ENCODE measurements at places on chromosomes 4 and X.

DNA sequence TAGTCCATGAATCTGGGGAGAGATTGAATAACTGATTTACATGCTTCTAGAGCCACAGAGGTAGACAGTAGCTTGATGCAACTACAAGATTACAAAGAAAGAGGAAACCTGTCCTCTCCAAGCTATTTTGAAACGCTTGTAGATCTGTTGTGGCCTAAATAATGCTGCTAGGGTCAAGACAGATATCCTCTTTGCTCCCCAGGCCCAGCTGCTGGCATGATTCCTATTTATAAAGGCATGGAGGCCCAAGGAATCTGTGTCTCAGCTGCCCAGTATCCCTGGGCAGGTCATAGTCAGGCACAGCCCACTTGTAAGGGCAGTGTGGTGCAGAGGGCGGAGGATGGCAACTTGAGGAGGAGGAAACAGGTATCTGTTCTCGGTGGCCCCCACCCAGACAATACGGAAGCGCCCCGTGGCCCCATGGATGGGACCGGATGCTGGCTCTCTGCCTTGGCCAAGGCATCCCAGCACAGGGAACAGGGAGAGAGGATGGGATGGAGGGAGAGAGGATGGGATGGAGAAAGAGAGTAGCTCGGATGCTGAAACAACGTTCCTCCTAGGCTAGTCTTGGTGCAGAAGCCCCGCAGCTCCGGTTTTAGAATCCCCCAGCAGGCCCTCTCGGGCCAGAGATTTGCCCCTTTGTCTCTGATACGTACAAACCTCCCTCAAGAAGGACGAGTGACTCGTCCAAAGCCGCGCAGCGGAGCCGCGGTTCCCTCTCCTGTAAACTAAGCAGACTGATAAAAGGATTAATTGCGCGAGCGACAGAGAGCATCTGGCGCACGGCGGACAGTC is 767 bp upstream of the SMIM20 start:
- DNase-seq = no peak

DNA sequence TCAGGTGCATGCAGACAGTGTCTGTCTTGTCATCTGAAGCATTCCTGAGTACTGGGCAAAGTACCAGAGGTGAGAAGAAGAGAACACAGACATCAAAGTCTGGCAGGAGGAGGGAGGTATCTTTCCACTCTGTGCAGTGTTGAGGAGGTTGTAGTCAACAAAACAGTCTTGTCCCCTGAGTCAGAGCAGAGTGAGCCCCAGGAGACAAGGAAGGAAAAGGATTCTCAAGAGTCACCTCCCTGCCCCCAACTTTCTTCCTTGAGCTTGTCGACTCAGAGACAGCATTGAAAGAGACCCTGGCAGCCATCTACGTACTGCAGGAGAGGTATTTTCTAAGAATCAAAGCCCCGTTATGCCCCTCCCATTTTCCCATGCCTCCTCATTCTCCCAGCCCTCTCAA is 4.4 kb upstream of the SRPX start:
- DNase-seq = no peak

GRCh38 chr4:111228396-111228795 is 605.5 kb upstream of the PITX2 start:
- DNase-seq = no peak

DNA sequence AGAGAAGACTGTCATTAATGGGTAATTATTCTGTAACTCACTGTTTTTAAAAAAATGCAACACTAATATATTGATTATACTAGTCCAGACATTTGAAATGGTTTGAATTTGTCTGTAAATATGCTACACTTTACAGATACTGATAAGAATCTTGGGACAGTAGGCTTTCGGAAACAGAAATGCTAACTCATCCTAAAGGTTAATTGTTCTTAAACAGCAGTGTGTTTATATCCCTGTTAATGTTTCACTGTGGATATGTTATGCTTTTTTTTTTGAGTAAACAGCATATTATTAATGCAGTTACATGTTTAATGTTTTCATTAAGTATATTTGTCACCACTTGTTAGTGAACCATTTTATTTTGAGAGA is 31.4 kb downstream of the EXOC1 start:
- no peak for DNase-seq

GRCh38 chrX:27751976-27752375 is 55.8 kb upstream of the MAGEB10 start:
- no peak for DNase-seq

GRCh38 chr4:71446479-71447081 is 107.8 kb downstream of the SLC4A4 start:
- DNase-seq = no peak

DNA sequence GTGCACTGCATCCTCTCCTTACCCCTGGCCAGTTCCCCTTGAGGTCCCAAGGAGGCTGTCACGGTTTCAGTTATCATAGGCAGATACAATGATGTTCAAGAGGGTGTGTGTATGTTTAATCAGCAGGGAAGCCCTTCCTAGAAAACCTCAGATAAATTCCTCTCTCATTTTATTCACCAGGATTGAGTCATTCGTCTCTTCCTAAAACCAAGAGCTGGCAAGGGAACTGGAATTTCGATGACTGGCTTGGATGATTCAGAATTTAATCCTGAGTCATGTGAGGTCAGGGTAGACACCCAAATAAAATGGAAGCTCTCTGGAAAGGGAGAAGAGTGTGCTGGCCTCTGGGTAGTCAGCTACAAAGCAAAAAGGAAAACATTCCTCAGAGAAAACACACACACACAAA is 106.2 kb upstream of the RAPGEF2 start:
- no peak for DNase-seq

DNA sequence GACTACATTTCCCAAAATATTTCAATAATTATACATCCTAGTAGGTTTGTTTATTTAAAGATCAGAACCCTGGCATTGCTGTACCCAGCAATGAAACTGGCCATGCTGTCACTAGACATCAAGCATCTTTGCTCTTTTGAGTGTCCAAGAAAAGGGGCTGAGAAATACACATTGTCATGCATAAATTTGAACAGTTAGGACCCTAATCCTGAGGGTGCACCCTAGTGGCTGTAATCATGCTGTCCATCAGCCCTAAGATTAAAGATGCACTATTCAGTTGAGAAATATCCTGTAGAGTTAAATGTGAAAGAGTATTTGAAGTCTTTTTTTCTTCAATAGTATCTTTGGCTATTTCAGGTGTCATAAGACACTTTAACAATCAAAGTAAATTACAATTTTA is 108.8 kb downstream of the NFKB1 start:
- no peak for DNase-seq

- no peak for DNase-seq
These were observed 593 bp downstream of the SH3RF1 start for GRCh38 chr4:169269916-169270809.

GRCh38 chr4:48578132-48578968 is 88.3 kb downstream of the ZAR1 start:
- DNase-seq = peak; percentile 30

- no peak for DNase-seq
These were observed 498.1 kb upstream of the FSTL5 start for GRCh38 chr4:162661913-162662312.

GRCh38 chr4:6472387-6473263 is at the start of gene PPP2R2C:
Gene PPP2R2C, minus strand, starts transcription at chr4:6472614. Its CDS starts 385 bp downstream, at chr4:6472229.
- no peak for DNase-seq

DNA sequence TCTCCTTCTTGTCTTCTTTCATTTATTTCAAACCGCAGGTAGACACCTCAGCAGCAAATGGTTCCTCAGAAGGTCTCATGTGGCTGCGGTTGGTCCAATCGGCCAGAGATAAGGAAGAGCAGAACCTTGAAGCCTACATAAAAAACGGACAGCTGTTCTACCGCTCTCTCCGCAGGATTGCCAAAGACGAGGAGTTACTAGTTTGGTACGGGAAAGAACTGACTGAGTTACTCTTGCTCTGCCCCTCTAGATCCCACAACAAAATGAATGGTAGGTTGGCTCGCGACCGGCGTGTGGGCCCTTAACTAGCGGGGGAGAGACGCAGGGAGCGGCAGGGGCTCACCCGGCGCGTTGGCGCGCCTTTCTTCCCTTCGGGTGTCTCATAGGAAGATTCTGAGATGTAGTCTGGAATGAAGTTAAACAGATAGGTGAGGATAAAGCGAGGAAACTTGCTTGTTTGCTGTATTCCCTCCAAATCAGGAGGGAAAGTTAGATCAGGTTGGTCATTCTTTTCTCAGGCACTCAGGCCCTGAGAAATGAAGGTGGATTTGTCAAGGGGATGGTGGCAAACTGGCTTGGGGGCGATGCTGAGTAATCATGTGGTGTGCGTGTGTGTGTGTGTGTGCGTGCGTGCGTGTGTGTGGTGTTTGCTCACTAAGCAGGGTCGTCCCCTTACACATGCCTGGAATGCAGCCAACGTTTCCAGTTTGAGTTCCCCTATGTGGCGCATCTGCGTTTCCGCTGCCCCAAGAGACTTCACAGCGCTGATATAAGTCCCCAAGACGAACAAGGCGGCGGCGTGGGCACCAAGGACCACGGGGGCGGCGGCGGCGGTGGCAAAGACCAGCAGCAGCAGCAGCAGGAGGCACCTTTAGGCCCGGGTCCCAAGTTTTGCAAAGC is 4.2 kb downstream of the PRDM8 start:
- DNase-seq = no peak

- DNase-seq = no peak
These were observed 1.9 kb upstream of the STOX2 start for GRCh38 chr4:183903021-183903760.

DNA sequence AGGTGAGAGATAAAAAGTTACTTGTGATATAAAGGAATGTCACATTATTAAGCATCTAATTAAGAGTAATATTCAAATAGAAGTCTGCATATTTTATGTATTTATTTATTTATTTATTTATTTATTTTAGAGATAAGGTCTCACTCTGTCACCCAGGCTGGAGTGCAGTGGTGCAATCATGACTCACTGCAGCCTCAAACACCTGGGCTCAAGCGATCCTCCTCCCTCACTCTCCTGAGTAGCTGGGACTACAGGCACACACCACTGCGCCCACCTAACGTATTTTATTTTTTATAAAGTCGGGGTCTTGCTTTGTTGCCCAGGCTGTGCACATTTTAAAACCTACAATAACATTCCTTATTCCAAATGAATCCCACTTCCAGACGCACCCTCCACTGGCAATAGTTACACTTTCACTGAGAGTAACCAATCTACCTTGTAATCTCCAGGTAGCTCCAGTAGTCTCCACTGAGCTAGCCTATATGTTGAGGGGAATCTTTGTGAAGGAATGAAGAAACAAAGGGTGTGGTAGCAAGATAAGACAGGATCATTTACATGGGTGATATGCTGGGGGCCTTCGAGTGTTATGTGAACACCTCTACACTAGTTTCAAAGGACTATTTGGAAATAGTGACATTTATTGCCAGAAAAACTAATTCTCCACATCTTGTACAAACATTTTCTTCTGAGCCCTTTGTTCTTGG is 11.9 kb downstream of the SH3D19 start:
- DNase-seq = no peak

DNA sequence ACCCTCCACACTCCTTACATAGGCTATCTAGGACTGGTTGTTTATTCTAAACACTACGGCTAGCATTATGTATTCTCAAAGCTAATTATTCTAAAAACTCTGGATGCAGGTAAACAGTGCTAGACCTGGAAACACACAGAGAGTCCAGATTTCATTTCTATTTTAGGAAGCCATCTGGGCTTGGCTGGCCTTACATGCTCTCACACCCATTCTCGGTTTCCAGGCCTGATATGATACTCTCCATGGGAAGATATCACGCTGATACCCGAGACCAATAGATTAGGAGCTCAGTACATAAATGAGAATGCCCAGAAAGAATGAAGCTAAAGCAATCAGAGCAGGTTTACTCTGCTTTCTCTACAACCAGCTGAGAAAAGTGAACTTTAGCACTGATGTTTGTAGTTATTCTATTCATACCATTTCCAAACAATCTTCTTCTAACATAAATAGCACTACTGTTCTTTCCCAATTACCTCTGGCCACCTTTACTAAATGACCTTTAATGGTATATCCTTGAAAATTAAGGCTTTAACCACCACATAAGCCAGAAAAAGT is 973.3 kb downstream of the PCDH18 start:
- no peak for DNase-seq

DNA sequence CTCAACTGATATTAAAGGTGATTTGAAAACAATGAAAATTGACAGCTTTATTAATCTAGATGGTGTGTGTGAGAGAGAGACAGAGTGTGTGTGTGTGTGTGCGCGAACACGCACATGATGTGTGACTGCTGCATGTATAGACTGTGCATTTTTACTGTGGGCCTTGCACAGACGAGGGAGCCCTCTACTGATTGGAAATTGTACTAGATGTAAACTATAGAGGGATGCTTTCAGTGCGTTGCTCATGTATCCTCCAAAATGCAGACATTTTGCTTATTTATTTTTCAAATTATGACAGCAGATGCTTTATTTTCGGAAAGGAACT is 168.4 kb upstream of the GK2 start:
- no peak for DNase-seq

GRCh38 chr4:155590796-155591585 is 75.7 kb upstream of the GUCY1A1 start:
- DNase-seq = no peak

GRCh38 chr4:77193511-77194102 is 36.6 kb downstream of the CCNG2 start:
- DNase-seq = no peak

GRCh38 chr4:3880615-3881120 is 114.5 kb downstream of the ADRA2C start:
- no peak for DNase-seq

DNA sequence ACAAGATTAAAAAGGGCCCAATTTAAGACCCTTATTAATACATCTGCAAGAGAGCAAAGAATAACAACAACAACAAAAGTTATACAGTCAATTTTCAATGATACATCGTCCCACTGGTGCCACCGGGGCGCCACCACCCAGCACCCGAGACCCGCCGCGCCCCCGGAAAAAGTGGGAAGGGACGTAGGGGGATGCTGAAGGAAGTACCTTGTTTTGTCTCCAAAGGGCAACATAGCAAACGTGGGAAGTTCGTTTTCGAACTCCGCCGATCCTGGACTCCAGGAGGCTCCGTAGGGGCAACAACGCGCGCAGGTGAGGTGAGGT is 1.7 kb downstream of the PDE5A start:
- DNase-seq = no peak

- no peak for DNase-seq
These were observed 24.4 kb upstream of the CCNI start for GRCh38 chr4:77100234-77100633.

DNA sequence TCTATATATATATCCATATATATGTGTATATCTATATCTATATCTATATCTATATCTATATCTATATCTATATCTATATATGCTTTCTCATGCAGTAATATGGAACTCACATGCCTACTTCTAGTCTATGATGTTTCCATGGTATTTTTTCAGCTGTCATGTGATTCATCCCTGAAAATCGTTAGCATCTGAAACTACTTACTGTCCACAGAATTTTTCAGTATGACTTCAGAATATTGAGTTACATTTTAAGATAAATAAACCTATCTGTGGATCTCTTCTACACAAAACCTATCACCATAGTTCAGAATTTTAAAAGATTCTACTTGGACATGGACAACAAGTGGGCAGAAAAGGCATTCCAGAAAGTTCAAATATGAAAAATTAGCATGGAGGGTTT is 855.1 kb upstream of the INTU start:
- DNase-seq = no peak

Data from DMS79 (cell line).